Left colon (tissue), 2 donors: ENCODE measurements at places on chromosomes 13 and 19. TPM values are rescaled to one million over a fixed set of nuclear protein-coding genes. Genes with fewer than 3 reads are reported as not detected.

GPR183 gene
- 6.4 TPM for total RNA-seq

RRAS gene
- 76.6 TPM for total RNA-seq

ZNF256 gene
- total RNA-seq, result 2.6 TPM

PTH2 gene
- total RNA-seq, result not detected

YJU2 gene
- 18.1 TPM for total RNA-seq

PMIS2 gene
- total RNA-seq, result not detected

PROZ gene
- not detected for total RNA-seq

CYP2B6 gene
- total RNA-seq, result 4.6 TPM

SH2D3A gene
- 52.1 TPM for total RNA-seq

FUT1 gene
- 0.37 TPM for total RNA-seq

SMIM17 gene
- total RNA-seq, result 0.27 TPM

TTC9B gene
- total RNA-seq, result 0.45 TPM

TRPC4 gene
- 0.56 TPM for total RNA-seq

MED4 gene
- 43.6 TPM for total RNA-seq

DNA sequence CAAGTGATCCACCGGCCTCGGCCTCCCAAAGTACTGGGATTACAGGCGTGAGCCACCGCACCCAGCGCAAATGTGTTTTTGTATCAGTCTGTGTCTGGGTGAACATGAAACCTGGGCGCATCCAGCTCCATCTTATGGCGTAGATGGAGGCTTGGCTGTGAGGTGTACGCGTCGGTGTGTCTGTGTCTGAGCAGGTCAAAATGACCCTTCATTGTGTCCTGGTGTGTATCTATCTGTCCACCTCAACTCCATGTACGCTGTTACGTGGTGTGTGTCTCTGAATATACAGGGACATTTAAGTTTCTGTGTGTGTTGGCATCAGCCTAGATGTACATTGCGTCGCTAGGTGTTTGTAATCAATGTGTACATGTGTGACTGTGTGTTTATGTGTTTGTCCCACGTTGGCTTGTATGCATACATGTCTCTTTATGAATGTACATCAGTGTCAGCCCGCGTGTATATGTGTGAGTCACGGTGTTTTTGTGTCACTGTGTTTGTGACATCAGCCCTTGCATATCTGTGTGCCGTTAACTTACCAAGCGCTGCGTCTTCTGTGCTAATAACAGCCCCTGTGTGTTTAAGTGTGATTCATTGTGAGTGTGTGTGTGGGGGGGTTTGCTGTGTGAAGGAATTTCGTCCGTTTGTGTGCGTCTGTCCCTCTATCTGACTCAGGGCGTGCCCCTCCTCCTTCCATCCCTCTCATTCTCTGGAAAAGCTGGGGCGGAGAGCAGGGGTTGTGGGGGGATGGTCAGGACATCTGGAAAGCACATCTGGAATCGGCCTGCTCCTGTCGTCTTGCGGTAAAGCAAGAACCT is 6.4 kb downstream of the AXL start:
- peak; percentile 37 for DNase-seq

GRCh38 chr13:35599384-35599783 is 122.9 kb upstream of the MAB21L1 start:
- DNase-seq, result no peak

GRCh38 chr13:75869981-75870380 is 233.9 kb downstream of the LMO7 start:
- DNase-seq, result no peak

DNA sequence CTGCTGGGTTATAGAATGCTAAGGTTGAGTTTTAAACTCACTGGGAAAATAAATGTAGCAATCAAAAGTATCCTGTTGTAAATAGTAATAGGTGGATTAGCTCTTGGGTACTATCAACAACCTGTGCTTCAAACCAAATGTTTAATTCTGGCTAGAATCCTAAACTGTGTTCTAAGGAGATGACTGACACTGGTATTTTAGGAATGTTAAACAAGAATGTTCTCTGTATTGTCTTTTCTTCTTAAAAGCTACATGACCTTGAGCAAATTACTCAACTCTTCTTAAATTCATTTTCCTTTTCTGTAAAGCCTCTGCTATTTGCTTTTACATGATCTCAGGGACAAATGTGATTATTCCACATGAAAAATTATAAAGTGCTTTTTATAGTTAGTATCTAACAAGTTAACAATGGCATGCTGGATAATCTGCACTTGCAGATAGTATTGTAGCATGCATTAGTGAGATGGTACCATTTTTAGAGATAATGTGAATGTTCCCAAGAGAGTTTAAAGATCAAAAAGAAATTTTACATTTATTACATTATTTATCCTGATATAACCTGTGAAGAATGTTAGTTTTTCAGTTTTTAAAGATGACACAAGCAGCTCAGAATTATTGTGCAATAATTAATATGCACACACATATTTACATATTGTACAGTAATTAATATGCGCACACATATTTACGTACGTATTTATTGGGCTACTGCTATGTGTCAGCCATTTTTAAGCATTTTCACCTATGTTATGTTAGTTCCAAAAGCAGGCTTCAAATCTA is 13.6 kb upstream of the EPSTI1 start:
- no peak for DNase-seq

GRCh38 chr13:98007001-98007400 is 53.5 kb downstream of the IPO5 start:
- DNase-seq, result no peak

- DNase-seq, result no peak
Observed at GRCh38 chr13:42883142-42883541, 101.8 kb downstream of the FAM216B start.

GRCh38 chr19:15129856-15130585 is 22.8 kb downstream of the SYDE1 start:
- no peak for DNase-seq

- DNase-seq, result no peak
Observed at GRCh38 chr13:78443839-78444238, 159.5 kb downstream of the POU4F1 start.

DNA sequence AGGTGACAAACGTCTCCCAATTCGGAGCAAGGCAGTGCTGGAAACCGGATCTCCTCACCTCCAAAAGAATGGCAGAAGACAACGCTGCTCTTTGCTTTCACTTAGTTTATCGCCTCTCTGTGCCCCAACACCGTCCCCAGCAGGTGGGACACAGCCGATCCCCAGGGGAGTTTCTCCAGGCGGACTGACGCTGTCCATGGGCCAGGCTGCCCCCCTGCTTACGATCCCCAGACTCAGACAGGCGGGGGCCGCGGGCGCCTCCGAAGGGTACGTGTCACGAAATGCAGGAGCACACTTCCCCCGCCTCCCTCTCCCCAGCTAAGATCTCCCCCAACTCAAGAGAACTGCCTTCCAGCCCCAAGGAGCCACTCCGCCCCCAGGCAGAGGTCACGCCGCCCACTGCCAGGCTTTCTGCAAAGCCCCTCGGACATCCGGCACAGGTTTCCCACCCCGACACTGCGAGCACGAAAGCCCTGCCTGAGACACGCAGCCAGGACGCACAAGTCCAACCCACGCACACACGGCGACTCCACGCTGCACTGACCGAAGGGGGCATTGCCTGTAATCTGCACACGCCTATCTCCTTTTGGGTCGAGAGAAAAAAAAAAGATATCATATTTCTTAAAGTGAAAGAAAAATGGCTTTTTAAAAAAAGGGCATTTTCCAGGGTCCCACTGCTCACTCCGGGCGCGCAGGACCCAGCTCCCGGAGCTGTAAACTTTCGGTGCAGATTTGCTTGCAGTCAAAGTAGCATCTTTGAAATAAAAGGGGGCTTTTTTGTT is 2.0 kb downstream of the SPRY2 start:
- peak; percentile 70 for DNase-seq

DNA sequence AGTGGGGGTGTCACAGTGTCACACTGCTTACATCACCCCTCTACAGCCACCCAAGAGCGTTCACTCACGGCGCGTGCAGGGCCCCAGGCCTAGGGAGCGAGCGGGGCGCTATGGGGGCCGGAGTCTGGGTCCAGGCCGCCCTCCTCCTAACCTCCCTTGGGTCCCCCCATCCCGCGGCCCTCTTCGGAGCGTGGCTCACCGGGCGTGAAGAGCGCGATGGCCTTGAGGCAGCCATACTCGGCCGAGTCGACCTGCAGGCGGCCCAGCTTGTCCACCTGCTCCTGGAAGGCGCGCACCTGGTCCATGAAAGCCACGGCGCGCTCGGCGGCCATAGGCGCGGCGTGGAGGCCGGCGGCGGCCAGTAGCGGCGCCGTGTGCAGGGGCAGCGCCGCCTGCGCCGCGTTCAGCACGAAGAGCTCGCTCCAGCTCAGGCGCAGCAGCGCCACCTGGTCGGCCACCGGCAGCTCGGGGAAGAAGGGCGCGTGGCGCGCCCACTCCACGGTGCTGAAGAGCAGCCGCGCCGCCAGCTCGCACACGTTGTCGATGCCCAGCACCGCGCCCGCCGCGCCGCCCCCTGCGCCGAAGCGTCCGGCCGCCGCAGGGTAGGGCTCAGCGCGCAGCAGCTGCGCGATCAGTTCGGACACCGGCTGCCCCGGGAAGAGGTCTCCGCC is 9.4 kb downstream of the OCEL1 start:
- peak; percentile 75 for DNase-seq

DNA sequence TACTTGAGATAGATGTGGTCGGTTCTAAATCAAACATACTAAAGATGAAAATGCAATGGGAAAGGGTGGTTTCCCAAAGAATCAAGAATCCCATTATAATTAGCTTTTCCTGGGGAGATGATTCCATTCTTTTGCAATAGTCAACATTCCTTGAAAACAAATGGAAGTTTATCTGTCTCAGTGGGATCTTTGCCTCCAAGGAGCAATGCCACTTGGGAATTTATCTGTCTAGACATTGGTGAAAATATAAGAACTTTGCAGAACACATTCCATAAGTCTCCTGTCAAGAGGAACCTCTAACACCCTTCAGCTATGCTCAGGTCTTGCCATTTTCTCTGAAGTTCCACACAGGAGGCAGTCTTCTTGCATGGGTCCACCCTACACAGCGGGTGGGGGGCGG is 152.5 kb downstream of the KCTD12 start:
- DNase-seq, result no peak

DNA sequence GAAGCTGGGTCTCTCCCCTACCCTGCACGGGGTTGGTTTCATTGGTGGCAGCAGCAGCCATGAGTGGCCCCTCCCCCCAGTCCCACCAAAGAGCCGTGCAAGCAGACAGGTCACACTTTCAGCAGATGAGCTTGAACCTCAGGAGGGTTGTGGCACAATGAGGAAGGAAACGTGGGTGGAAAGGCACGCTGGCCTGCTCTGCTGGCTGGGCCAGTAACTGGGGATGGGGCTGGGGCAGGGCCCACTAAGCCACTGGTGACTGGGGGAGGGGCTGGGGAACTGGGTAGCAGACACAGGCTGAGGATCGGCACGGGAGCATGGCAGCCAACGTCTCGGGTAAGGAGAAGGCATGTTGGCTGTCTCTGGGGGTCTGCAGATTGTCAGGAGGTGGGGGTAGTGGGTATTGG is at the start of gene P2RY11:
TSS of gene P2RY11 (plus strand) at position 289 of the 407 bp plus-strand sequence. CDS start at position 318, 29 bp downstream.
- DNase-seq, result peak; percentile 34

DNA sequence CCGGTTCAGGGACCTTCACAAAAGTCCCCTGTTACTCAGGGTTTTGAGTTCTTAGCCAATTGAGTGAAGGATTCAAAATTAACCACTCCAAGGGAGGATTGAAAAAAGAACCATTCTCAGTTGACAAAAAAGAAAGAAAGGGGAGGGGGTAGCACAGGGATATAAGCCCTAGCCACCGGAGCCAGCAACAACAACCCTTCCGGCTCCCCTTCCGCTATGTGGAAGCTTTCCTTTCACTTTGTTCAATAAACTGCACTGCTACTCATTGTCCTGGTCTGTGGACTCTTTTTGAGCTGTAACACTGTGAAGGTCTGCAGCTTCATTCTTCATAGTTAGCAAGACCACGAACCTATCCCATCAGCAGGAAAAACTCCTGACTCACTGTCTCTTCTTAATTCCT is 1488.1 kb upstream of the PRR20A start:
- DNase-seq, result no peak

GRCh38 chr19:5645409-5645808 is 22.5 kb downstream of the SAFB start:
- no peak for DNase-seq

DNA sequence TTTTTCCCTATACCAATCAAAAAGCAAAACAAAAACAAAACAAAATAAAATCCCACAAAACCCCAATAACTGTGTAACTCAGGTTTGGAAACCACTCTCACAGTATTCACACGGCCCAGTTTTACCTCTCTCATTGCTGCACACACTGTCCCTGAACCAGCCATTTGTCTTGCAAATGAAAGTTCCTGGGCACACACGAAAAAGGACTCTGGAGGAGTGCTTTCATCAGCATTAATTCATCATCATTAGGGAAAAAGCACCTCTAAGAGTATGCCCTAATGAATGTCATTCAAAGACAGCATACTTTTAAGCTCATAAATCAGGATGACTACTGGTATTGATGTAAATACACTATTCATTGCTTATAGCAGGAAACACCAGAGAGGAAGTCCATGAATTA is 306.3 kb downstream of the DNAJC15 start:
- DNase-seq, result no peak
